SHP77 (cell line): ENCODE measurements at places on chromosomes 16 and 17.

GRCh38 chr17:17836250-17836817 is 452 bp downstream of the SREBF1 start:
- DNase-seq, result peak; percentile 99

DNA sequence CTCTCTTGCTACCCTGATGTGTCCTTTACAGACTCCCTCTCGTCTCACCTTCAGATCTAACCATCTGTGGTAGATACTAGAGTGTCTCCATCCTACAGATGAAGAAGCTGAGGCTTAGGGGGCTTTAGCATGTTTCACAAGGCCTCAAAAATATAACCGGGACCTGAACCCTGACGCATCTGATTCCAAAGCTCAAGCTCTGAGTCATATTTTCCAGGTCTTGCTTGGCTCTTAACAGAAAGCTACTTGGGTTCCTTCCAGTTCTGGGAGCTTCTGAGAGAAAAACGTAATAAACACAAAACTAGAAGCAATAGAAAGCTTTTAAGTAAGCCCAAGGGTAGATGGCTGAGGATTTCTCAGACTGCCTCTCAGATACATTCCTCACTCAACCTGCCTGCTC is 224.3 kb upstream of the EEF2KMT start:
- DNase-seq, result no peak

- DNase-seq, result no peak
These were observed 6.3 kb downstream of the NOL3 start for GRCh38 chr16:67176662-67177061.

GRCh38 chr17:75262112-75262606 is 480 bp downstream of the MRPS7 start:
- DNase-seq, result peak; percentile 52

DNA sequence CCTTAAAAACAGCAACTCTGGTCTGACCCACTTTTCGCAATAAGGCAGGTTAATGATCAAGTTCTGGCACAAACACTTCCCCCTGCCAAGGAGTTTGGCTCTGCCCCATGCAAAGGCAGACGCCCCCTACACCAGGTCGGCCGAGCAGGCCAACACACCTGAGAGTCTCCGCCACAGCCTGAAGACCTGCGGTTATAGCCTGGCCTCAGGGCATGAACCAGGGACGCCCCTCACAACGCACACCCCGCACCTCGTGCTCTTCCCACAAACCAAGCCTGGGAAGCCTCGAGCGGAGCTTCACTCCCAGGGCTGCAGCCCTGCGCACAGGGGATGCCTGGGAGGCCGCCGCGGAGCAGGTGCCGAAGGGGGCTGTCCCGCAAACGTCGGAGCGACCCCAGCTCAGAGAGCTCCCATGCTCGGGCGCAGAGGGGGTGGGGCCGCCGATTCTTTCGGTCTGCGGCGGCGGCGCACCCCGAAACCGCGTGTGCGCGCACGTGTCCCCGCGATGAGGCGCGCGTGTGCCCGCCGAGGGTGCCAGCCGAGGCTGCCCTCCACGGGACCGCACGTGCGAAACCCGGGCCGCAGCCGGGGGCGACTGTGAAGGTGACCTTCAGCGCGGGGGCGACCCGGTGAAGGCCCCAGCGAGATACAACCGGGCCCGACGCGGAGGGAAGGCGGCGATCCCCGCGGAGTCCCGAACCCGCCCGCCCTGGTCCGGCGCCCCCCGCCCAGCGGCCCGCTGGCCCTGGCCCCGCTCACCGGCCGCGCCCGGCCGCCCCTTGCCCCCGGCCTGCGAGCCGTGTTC is 559 bp downstream of the CLUH start:
- DNase-seq, result no peak

GRCh38 chr17:76265624-76266243 is 586 bp downstream of the UBALD2 start:
- peak; percentile 32 for DNase-seq
